NCI-H2107 (cell line): ENCODE measurements at places on chromosomes 11 and 22.

DNA sequence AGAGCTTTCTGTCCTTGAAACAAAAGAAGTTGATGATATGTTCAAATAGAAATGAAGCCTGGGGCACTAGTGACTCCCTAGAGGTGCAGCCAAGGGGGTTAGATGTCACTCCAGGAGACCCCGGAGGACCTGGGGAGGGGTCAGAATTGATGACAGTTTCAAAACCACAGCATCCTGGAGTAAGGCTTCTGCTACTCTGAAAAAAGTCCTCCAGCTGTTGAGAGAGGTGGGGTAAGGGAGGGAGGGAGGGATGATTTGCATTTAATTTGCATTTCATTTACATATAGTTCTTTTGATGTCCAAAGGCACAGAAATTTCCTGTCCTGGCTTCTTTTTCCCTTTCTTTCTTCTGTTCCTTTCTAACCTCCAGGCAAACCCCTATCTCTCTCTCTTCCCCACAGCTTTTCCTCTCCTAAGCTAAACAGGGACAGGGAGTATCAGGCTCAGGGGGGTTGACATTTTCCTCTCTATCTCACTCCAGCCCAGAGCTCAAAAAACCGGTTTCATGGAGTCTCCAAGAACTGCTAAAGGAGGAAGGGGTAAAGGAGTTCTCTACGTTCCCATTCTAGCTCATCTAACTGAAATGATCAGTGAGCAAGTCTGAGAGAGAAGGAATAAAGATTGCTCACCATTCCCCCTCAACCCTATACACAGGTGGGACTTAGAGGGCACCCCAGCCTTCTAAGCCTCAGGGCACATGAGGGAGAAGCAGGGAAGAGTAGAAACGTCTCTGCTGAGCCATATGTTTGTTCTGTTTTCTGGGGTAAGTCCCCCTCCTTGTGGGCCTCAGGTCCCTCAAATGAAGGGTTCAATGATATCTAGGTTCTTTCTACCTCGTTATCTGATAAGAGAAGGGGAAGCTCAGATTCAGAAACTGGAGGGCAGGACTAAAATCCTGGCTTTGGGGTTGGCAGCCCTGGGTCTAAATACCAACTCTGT, 3.5 kb upstream of the POU2F3 start:
- DNase-seq, result no peak

DNA sequence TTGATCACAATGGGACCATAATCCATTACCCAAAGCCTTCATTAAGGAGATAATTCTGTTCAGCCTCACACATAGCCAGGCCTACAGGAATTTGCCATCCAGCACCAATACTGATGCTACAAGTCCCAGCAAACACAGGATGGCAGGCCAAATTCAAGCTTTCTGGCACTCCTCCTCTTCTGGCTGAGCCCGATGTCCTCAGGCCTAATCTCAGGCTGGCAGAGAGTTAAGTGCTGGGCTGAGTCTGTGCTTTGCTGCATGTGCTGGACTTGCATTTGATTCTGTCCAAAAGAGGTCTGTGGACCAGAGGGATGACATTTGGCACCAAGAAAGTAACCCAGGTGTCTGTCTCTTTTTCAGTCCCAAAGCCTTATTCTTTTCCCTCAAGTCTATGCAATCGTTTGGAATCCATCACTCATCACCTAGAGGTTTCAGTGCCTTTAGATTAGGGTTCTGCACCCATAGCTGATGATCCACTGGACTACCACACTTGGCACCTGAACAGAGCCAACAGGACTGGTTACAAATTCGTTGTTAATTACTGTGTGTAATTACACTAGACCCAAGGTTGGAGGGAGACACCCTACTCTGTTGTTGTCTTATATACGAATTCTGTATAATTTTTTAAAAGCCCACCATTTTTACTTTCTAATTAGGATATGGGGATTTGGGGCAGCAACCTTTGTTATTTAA, 19.4 kb upstream of the LIN7C start:
- no peak for DNase-seq

DNA sequence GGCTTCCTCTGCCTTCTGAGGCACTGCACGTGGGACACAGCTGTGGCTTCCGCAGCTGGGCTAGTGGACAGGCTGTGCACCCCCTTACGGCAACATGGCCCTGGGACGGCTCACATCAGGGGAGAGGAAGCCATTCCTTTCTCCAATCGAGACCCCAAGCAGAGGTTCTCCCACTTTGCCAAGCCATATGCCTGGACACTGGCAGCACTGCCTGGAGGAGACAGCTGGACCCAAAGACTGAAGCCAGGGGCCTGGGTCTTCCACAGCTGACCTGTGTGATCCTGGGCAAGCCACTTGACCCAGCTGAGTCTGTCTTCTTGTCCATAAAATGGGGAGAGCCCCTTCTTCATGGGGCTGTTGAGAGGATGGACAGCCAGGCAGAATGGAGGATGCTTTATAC, 65.4 kb downstream of the SHISAL1 start:
- no peak for DNase-seq

DNA sequence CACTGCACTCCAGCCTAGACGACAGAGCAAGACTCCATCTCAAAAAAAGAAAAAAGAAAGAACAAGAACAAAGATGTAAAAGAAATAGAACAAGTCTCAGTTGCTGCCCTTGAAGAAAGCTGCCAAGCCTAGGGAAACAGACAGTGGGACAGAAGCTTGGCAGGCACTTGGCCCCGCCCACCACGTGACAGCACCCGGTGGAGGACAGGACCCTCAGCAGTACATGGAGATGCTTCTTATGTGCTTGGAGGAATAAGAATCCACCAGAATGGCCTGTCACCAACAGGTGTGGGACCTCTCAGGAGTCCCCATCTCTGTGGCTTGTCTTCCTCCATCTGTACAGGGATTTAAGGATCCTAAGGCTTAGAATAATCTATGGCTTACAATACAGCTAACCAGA, 7.6 kb upstream of the TMPRSS6 start:
- no peak for DNase-seq

DNA sequence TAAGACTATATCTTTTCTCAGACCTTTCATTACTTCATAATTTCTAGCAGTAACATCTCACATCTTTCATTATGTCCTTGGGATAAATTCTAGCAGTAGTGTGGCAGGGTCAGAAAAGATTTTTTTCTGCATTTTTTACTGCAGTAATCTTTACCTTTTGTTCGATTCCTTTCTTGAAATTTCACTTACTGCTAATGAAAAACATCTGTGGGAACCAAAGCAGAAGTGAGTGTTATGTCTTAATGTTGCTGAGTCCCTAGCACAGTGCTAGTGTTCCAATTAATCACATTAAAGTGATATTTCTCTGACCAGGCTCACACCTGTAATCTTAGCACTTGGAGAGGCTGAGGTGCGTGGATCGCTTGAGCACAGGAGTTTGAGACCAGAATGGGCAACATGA, 123.6 kb downstream of the EHF start:
- DNase-seq, result no peak

- no peak for DNase-seq
These were observed 54.0 kb downstream of the PIK3C2A start for GRCh38 chr11:17153757-17154156.

- DNase-seq, result no peak
These were observed 11.3 kb downstream of the VPS37C start for GRCh38 chr11:61149624-61150615.

GRCh38 chr11:128757235-128757711, 63.4 kb downstream of the FLI1 start:
- no peak for DNase-seq

- DNase-seq, result no peak
These were observed 100.0 kb downstream of the AMBRA1 start for GRCh38 chr11:46493791-46494190.

DNA sequence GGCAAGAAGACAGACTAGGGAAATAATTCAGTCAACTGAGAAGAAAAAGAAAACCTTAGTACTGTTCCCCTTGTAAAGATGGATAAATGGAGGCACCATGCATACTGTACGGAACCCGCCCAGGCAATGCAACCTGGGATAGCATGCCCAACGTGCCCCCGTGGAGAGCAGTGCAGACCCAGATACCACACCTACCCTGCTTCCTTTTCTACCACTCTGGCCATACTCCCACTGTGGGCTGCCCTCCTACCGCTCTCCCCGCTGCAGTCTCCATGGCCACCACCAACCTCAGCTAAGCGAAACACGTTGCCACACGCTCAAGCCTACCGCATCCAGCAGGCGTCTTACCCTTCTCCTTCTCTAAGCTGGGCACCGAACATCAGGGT, 117.4 kb upstream of the SERPIND1 start:
- no peak for DNase-seq

DNA sequence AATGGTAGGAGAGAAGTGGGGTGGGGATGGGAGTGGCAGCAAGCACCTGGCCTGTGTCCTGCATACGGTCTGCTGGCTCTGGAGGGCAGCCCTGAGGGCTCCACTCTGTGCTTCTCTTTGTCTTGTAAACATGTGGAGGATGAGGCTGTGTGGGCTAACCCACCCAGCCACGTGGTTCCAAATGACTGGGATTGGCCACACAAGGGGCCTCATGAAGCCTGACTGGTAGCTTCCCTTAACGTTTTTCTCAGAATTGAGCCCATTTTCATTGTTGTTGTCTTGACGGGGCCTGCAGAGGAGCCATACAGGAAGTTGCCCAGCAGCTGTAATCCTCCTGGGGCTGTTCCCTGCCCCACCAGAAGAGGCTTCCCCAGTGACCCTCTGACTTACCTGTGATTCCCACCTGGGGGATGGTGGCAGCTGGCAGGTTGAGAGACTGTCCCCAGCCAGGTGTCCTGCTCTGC, 18.0 kb downstream of the DERL3 start:
- no peak for DNase-seq

DNA sequence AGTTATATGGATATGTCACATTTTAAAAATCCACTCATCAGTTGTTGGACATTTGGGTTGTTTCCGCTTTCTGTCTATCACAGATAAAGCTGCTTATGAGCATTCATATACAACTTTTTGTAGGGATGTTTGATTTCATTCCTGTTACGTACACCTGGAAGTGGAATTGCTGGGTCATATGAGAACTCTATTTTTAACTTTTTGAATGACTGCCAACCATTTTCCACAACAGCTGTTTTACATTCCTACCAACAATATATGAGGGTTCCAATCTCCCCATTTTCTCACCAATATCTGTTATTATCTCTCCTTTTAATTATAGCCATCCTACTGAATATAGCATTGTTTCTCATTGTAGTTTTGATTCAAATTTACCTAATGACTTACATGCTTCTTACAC, 172.0 kb downstream of the UVRAG start:
- DNase-seq, result no peak

- DNase-seq, result no peak
These were observed 35.6 kb downstream of the ETS1 start for GRCh38 chr11:128551611-128552335.

- no peak for DNase-seq
These were observed 5.2 kb upstream of the MUC5AC start for GRCh38 chr11:1152316-1153104.

DNA sequence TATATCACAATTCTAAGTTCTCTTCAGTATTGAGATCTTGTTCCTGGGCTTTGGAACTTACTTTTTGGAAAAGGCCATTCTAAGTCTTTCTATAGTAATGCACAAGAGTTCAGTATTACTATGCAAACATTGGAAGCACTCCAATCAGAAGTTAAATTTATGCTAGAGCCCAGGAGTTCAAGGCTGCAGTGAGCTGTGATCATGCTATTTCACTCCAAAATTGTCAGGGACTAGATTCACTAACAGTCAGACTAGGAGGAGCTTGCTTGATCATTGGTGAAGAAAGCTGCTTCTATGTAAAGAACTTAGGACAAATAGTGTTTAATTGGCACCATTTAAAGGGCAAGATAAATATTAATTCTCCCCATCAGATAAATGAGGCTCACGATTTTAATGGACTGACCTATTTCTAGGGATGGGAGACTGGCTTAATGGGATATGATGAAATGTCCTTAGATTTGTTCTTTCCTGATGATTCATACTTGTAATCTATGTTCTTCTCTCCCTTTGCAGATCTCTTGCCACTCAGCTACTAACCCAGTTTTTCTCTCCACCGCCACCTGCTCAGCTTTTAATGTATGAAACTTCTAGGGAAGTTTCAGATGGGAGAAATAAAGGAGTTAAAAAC, 32.6 kb upstream of the TMEM123 start:
- DNase-seq, result no peak

- DNase-seq, result no peak
These were observed 193 bp upstream of the MALAT1 start for GRCh38 chr11:65498727-65498976.

GRCh38 chr11:19714387-19715363, 2.0 kb downstream of the NAV2 start:
- DNase-seq, result no peak
